Lung (tissue), 17 donors: ENCODE measurements at places on chromosomes 1 and 21. TPM values are rescaled to one million over a fixed set of nuclear protein-coding genes. Genes with fewer than 3 reads are reported as not detected.

Gene IVL
- not detected for total RNA-seq

Gene HHIPL2
- not detected for total RNA-seq

DNA sequence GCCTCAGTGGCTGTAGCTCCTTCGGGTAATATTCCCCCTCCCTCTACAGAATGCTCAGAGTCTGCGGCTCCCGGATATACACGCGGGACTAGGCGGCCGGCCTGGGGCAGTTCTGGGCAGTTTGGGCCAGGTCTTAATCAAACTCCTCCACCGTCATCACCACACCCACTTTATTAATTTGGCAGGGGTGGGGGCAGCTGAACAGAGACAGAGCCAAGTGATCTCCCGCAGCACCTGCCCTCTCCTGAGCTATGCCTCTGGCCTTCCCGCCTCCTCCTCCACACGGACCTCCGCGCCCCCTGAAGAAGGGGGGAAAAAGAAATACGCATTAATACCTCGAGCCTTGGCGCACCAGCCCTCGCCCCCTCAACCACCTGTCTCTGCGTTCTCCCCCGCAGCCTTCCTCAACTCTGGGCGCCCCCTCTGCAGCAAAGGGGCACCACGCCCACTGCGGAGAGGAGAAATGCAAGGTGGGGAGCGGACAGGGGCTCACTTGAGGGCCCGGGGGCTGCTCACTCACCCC is 42.6 kb downstream of the CD34 start:
- peak; percentile 45 for DNase-seq
- H3K36me3 ChIP-seq = no peaks in the 10 kb centered on the region
- peak overlapping the region; percentile 85 for H3K4me3 ChIP-seq
- no peaks in the 10 kb centered on the region for H3K27me3 ChIP-seq
- peaks cover 27% of the 10 kb centered on the region for H3K4me1 ChIP-seq
- peak overlapping the region; percentile 95 for H3K27ac ChIP-seq

GRCh38 chr1:100627054-100627716 is 89.2 kb downstream of the GPR88 start:
- H3K27ac ChIP-seq = no peak overlapping the region
- H3K4me1 ChIP-seq = peaks cover 4% of the 10 kb centered on the region
- no peaks in the 10 kb centered on the region for H3K27me3 ChIP-seq
- DNase-seq = no peak
- no peaks in the 10 kb centered on the region for H3K36me3 ChIP-seq

DNA sequence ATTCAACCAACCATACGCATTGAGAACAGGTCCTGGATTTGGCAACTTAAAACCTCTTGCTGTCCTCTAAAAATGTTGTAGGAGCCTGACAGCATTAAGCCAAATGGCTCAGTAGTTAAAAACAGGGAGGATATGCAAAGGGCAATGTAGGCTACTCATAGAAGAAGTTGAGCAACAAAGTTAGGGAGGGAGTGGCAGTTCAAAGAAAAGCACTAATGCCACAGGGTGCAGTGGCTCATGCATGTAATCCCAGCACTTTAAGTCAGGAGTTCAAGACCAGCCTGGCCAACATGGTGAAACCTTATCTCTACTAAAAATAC is 92.9 kb upstream of the ERG start:
- no peaks in the 10 kb centered on the region for H3K27me3 ChIP-seq
- no peaks in the 10 kb centered on the region for H3K36me3 ChIP-seq
- no peak overlapping the region for H3K4me3 ChIP-seq

Gene GRIK3
- 0.40 TPM for total RNA-seq

Gene TDRD10
- 8.5 TPM for total RNA-seq

DNA sequence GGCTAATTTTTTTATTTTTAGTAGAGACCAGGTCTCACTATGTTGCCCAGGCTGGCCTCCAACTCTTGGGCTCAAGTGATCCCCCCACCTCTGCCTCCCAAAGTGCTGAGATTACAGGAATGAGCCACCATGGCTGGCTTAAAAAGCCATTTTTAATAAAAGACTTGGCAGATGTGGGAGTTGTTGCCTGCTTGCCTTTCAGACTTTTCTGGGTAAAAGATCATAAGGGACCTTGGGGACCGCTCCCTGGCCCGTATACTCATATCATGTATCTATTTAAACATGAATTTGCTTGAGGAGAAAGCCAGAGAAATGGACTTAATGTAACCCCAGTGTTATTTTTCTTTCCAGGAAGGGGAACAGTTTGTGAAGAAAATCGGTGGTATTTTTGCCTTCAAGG is 23.4 kb upstream of the PODN start:
- no peaks in the 10 kb centered on the region for H3K4me1 ChIP-seq
- no peak overlapping the region for H3K27ac ChIP-seq
- H3K27me3 ChIP-seq = no peaks in the 10 kb centered on the region
- H3K4me3 ChIP-seq = no peak overlapping the region
- no peak for DNase-seq

GRCh38 chr21:15638856-15639549 is 90.8 kb upstream of the USP25 start:
- no peaks in the 10 kb centered on the region for H3K36me3 ChIP-seq
- H3K4me3 ChIP-seq = no peak overlapping the region

Gene CA6
- total RNA-seq = not detected

GRCh38 chr1:30320581-30320890 is 402.8 kb downstream of the MATN1 start:
- no peaks in the 10 kb centered on the region for H3K36me3 ChIP-seq
- no peak overlapping the region for H3K4me3 ChIP-seq
- no peaks in the 10 kb centered on the region for H3K27me3 ChIP-seq
- no peaks in the 10 kb centered on the region for H3K4me1 ChIP-seq

GRCh38 chr1:47934243-47934805 is 62.9 kb downstream of the TRABD2B start:
- no peaks in the 10 kb centered on the region for H3K27me3 ChIP-seq
- no peak overlapping the region for H3K4me3 ChIP-seq
- peak; percentile 89 for DNase-seq
- H3K27ac ChIP-seq = no peak overlapping the region
